ENCODE measurements at places on chromosomes 3 and 15.

DNA sequence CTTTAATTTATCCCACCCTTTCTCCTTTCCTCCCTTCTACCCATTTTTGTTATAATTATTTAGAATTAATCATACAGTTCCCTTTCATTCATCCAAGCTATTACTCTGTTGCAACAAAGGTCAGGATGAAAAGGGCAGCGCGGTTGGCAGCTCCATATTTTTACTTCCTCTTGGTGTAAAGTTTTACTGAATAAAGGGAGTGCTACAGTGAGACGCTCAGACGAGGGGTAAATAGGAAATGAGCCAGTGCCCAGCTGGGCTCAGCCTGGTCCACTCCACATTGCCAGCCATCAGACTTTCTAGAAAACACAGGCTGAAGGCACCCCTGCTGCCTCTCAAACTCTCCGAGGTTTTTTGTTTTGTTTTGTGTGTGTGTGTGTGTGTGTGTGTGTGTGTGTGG, 21.9 kb upstream of the ZBTB38 start:
- DNase-seq, result no peak

DNA sequence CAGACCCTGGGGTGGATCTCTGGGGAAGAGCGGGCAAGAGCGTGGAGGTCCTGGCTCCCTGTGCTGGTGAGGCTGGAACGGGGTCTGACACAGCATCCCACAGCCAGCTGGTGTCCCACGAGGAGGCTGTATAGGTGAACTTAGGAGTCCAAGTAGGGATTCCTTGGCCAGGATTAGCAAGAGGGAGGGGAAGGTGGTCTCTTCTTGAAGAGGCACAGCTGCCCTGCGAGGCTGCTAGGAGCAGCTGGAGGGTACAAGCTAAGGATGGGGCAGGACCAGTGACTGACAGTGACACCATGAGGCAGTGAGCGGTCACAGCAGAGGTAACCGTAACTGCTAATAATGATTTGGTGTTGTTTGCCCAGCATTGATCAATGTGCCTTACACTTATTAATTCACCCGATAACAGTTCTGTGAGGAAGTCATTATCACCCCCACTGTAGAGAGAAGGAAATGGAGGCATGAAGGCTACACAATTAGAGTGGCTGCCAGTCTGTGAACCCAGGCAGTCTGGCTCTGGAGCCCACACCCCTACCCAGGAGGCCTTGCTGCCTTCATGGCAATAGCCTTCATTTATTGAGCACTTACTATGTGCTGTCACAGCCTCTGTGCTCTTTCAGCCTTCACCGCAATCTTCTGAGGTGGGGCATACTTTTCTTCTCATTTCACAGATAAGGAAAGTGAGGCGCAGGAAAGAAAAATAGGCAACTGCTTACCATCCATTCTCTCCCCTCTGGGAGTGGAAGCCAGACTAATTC, 59.4 kb downstream of the TMEM44 start:
- peak; percentile 56 for DNase-seq

- no peak for DNase-seq
These were observed 122.6 kb downstream of the CADM2 start for GRCh38 chr3:85081191-85081906.

GRCh38 chr3:16456784-16457415, 56.6 kb downstream of the RFTN1 start:
- no peak for DNase-seq

DNA sequence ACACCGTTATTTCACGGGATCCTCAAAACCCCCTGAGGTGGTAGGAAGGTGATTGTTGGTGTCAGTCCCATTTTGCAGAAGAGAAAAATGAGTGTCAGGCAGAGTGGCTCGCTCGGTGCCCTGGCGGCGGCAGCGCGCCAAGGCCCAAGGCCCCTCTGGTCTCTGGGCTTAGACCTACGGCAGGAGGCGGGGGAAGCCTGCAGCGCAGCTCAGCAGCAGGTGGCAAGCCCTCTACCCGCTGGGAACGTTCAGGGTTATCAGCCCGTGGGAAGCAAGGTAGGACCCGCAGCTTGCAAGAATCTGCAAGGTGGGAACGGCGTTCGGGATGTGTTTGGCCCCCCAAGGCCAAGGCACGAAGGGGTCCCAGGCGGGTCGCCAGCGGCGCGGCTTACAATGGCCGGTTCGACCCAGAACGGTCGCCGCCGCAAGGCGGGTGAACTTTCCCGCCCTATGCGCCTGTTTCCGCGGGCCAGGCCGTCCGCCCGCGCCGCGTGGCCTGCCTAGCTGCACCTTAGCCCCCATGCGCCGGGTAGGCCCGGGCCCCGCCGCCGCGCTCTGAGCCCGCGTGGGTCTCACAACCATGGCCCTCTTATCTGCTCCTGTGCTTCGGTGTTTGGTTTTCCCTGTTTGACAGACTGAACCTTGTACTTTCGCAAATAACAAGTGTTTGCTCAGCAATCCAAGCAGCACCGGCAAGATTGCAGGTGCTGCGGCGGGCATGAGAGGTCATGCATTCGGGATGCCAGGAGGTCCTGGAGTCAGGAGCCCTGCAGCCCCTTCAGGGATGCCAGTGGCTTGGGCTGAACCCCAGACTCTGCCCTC, 39.7 kb downstream of the CCNL1 start:
- DNase-seq, result no peak

DNA sequence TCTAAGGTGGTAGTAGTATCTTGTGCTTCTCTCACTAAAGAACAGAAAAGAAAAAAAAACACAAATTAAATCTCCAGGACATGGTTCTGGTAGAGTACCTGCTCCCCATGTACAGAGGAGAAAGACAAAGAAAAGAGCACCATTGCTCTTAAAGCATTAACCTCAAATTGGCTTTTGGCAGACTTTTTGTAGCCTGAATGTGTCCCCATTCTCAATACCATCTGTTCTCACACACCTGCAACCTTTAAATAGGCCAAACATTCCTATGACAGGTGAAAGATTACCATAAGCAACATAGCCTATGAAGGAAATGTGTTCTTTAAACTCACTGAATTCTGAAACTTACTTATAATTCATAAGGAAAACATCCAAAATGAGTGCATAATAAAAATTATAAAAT, 68.0 kb downstream of the TIPARP start:
- DNase-seq, result no peak

- no peak for DNase-seq
These were observed 9.3 kb upstream of the ISLR2 start for GRCh38 chr15:74121039-74121438.

DNA sequence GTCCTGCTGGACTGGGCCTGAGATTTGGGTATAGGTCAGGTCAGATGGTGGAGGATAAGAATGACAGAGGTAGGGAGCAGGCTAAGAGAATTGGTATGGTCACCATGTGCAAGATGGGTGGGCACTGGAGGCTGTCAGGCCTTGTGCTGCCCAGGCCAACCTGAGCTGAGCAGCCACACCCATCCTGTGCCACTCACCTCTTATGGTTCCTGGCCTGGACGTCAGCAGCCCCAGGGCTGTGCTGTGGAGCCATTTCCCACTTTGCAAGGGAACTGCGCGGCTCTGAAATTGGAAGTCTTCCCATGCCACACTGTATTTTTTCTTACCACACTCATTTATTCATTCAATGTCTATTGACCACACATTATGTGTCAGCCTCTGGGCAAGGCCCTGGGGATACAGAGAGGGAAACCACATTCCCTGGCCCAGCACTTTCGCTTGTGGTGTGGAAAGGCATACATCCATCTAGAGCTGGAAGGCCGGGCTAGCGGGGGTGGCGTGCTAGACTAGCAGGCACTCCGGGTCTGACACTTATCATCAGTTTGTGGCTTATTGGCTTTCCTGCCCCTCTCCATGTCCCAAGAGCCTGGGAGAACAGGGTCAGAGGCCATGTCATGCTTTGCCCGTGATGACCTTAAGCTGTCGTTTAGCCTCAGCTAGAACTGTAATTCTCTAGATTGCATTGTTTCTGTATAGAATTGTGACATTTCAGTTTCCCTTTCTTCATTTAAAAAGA, 51.1 kb upstream of the POLG start:
- DNase-seq, result no peak

DNA sequence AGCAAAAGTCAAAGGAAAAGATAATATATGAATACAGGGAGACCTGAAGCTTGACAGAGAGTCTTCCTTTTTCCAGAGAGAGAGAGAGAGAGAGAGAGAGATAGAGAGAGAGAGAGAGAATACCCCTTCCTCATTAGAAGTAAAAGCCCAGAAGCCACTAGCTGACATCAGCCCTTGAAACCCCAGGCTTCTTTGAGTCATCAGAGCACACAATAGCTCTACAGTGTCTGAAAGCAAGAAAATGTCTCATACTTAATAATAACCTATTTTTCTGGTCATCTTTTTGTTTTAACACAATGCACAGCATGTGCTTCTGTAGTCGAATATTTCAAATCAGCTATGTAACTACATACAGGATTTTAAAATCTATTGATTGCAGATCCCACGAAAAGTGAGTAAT, 109.2 kb upstream of the NANOGP8 start:
- no peak for DNase-seq

- no peak for DNase-seq
These were observed 98.9 kb upstream of the CLSTN2 start for GRCh38 chr3:139835830-139836683.

DNA sequence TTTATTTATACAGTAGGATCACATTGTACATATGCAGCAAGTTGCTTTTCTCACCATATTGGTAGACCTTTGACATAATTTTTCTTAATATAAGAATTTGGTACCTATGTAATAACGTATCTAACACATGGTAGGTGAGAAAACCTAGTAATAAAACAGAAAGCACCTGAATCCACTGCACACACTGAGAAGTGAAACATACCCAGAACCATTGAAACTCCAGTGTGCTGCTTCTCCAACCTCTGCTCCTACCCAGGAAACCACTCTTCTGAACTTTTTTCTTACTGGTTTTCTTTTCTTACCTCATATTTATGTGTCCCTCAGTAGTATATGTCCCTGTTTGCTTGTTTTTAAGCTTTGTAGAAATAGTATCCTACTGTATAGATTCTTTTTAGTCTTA, 293.0 kb downstream of the UBE2E2 start:
- DNase-seq, result no peak

GRCh38 chr15:96038131-96038530, 292.4 kb upstream of the NR2F2 start:
- no peak for DNase-seq

- no peak for DNase-seq
These were observed 65.5 kb downstream of the SSUH2 start for GRCh38 chr3:8579096-8579495.

DNA sequence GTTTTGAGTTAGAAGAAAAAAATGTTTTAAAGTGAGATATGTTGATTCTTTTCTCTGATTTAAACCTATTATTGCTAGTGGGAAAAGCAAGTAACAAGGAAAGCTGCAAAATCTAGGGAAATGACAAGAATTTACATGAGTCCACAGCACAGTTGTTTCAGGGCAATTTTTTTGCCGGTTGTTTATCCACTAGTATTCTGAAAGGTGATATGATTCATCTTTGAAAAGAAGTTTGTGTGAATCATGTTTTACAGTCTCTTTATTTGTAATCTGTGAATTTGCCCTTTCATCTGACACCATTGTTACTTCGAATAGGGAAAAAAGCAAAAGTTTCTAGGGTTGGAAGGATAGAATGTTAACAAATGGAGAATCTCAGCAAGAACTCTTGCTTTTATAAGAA, 894.7 kb downstream of the OTOL1 start:
- no peak for DNase-seq

DNA sequence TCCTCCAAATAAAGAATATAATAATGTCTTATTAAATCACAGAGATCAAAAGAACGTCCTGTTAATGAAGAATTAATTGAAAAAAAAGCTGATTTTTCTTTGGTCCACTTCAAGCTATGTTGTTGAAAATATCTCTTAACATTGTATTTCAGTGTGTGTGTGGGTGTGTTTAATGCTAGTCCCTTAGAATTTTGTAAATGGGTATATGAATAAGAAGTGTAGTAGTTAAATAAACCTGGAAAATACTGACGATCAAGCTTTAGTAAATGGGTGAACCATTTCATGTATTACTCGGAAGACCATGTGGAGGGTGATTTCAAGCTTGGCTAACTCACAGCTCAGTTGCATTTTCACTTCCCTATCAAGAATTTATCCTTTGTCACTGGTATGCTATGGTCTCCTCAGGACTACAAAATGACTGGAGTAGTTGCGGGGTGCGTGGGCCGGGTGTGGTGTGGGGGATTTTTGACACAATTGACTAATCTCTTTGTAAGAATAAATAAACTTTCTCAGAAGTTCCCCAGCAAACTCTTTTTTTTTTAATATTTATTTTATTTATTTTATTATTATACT, 586.4 kb downstream of the GRM7 start:
- DNase-seq, result no peak

GRCh38 chr3:47746264-47746663, 35.4 kb downstream of the SMARCC1 start:
- no peak for DNase-seq

DNA sequence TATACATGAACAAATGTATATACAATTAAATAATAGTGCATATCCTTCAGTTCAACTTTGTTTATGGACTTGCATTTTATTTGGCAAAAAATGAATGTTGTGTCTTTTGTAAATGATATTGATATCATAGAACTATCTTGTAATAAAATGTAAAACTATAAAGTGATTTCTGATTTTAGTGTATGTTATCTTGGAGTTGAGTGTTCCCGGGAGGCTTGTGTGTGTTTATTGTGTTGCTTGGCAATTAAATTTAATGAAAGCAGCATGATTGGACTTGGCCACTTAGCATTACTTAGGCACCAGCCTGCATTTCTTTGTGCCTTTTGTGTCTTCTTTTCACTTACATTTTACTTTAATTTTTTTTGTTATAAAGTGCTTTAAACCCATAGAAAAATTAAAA, 10.6 kb downstream of the ARHGEF26 start:
- DNase-seq, result peak; percentile 76

DNA sequence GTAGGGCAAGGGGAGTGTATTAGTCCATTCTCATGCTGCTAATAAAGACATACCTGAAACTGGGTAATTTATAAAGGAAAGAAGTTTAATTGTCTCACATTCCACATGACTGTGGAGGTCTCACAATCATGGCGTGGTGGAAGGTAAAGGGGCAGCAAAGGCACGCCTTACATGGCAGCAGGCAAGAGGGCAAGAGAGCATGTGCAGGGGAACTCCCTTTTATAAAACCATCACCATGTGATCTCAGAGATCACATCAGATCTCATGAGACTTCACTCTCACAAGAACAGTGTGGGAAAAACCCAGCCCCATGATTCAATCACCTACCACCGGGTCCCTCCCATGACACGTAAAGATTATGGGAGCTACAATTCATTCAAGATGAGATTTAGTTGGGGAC, 41.4 kb downstream of the SUMF1 start:
- DNase-seq, result no peak

GRCh38 chr15:88178631-88179030, 77.9 kb downstream of the NTRK3 start:
- no peak for DNase-seq

GRCh38 chr3:15633766-15634598, 32.4 kb downstream of the BTD start:
- no peak for DNase-seq

DNA sequence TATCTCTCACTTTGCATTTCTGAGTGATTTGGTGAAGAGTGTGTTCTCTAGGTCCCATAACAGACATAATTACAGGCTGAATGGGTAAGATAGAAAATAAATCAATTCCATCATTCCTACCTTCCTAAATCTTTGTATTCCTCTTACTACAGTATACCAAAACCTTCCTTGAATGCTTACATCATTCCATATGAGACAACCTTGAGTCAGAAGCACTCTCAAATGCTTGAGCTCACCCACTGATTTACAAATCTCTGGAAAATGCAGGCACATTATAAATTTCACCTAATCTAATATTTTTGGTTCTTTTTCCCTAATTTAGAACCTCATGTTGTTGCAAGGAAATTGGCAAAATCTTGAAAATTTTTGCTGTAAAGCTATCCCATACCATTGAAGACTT, 239.1 kb downstream of the CBLB start:
- DNase-seq, result no peak

GRCh38 chr3:129697229-129697969, 90.9 kb upstream of the PLXND1 start:
- DNase-seq, result no peak

Data from NCI-H1436 (cell line).